Mammary epithelial cell (primary cell): ENCODE measurements at places on chromosomes 4 and X.

DNA sequence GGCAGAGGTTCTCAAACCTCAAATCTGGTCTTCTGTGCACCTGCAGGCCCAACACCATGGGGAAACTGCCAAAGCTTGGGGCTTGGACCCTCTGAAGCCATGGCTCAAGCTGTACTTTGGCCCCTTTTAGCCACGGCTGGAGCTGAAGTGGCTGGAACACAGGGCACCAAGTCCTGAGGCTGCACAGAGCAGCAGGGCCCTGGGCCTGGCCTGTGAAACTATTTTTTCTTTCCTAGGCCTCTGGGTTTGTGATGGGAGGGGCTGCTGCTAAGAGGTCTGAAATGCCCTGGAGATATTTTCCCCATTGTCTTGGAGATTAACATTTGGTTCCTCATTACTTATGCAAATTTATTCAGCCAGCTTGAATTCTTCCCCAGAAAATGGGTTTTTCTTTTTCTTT is 18.3 kb upstream of the PI4K2B start:
- DNase-seq: no peak

- DNase-seq: peak; percentile 73
Observed at GRCh38 chr4:186657764-186658163, 65.9 kb downstream of the FAT1 start.

- DNase-seq: peak; percentile 80
Observed at GRCh38 chr4:168631241-168632162, 134.7 kb downstream of the PALLD start.

DNA sequence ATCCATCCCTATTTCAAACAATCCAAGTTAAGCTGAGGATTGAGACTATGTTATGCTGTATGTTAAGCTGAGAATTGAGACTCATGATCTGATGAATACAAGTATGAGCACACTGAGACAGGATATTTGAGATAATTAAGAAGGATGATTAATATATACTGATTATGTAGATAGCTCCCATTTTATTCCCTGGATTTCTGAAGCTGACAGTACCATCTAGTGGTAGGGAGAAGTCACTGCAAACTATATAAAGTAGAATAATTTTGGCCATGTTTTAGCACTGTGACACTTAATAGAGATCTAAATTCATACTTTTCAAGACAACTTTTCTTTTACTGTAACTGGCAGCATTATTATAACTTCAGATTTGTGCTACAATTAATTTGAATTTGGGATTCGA is 63.8 kb upstream of the HPRT1 start:
- DNase-seq: peak; percentile 13

DNA sequence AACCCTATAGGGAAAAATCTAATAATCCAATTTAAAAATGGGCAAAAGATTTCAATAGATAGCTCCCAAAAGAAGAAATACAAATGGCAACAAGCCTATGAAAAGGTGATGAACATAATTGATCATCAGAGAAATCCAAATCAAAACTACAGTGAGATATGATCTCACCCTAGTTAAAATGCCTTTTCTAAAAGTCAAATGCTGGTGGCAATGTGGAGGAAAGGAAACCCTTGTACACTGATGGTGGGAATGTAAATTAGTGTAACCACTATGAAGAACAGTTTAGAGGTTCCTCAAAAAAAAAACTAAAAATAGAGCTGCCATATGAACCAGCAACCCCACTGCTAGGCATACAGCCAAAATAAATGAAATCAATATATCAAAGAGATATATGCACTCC is 44.5 kb downstream of the STPG2 start:
- DNase-seq: no peak

GRCh38 chr4:106195435-106195950 is 120.5 kb downstream of the TBCK start:
- no peak for DNase-seq

- peak; percentile 20 for DNase-seq
Observed at GRCh38 chrX:71652405-71652804, 14.9 kb upstream of the LOC101059915 start.

DNA sequence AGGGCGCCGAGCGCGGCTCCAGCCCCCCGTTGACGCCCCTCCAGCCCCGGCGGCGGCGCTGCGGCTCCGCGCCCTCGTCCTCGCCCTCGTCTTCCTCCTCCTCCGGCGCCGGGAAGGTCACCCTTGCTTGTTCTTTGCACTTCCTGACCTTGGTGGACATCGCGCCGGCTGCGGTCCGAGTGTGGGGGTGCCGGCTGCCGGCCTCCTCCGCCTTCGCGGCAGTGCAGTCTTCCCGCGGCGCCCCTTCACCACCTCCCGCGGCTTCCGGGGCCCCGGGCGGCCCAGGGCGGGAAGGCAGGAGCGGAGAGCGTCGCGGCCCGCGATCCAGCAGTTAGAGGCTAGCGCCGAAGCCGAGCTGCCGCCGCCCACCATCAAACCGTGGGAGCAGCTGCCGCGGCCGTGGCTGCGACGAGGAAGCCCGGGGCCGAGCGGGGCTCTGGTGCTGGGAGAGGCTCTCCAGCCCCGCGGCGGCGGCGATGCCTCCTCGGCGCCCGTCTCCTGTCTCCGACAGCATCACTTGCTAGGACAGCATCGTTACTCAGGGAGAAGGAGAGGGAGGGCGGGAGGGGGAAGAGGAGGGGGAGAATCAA is at the start of gene TRPC3:
TRPC3 (minus strand) TSS at position 540 of the 590 bp plus-strand sequence; CDS start at position 160, 380 bp downstream.
- peak; percentile 15 for DNase-seq

- peak; percentile 14 for DNase-seq
Observed at GRCh38 chr4:19309378-19309777, 942.3 kb upstream of the SLIT2 start.

- no peak for DNase-seq
Observed at GRCh38 chrX:85627363-85627762, 247.9 kb upstream of the POF1B start.

DNA sequence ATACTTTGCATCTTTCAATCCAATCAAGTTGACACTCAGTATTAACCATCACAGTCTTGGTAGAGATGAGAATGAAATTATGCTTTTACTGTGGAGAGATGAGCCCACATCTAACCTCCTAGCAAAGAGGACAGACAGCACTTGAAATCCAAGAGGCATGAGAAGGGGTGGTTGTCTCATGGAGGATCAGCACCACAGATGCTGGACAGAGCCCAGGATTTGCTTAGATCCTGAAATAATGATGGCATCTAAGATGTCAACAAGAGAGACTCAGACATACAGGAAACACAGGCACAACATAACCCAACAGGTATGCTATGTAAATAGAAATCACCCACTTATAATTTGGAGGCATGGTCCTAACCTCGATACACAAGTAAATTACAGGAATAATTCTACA is 74.3 kb upstream of the VCX2 start:
- no peak for DNase-seq

DNA sequence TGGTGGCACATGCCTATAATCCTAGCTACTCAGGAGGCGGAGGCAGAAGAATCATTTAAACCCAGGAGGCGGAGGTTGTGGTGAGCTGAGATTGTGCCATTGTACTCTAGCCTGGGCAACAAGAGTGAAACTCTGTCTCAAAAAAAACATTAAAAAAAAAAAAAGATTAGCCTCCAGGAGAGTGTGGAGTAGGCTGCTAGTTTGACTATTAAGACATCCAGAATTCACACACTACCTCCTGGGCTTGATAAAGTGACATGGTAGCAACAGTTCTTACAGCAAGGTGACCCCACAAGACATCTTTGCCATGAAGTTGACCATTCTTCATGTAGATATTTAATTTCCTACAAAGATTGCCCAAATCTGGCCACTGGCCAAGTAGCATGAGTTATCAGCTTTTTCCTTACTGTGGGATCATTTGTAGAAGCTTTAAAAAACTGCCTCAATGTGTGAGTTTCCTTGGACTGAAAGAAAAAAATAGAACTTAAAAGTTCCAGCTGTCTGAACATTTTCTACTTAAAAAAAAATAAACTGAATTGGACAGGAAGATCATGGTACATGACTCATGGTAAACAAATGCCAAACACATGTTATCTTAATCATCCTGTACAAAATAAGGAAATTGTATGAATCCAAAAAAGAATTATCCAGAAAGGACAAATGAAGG is 35.3 kb upstream of the SPRY1 start:
- DNase-seq: peak; percentile 31

DNA sequence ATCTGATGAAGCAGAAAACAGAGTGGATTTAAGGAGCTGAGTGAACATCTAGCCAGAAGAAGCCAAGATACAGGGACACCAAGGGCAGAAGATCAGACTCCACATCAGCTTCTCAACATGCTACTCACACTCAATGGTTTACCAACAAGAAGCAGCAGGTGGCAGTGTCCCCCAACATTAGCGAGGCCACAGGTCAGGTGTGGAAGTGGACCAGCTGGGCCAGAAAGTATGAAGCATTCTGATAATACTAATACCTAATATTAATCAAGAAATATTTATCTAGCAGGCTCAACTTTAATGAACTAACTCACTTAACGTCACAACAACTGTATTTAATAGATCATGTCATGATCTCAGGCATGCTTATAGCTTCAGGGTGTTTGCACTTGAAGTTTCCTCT is 73.4 kb upstream of the TTC29 start:
- peak; percentile 42 for DNase-seq

- peak; percentile 20 for DNase-seq
Observed at GRCh38 chr4:112526061-112526460, 10.1 kb upstream of the NEUROG2 start.

DNA sequence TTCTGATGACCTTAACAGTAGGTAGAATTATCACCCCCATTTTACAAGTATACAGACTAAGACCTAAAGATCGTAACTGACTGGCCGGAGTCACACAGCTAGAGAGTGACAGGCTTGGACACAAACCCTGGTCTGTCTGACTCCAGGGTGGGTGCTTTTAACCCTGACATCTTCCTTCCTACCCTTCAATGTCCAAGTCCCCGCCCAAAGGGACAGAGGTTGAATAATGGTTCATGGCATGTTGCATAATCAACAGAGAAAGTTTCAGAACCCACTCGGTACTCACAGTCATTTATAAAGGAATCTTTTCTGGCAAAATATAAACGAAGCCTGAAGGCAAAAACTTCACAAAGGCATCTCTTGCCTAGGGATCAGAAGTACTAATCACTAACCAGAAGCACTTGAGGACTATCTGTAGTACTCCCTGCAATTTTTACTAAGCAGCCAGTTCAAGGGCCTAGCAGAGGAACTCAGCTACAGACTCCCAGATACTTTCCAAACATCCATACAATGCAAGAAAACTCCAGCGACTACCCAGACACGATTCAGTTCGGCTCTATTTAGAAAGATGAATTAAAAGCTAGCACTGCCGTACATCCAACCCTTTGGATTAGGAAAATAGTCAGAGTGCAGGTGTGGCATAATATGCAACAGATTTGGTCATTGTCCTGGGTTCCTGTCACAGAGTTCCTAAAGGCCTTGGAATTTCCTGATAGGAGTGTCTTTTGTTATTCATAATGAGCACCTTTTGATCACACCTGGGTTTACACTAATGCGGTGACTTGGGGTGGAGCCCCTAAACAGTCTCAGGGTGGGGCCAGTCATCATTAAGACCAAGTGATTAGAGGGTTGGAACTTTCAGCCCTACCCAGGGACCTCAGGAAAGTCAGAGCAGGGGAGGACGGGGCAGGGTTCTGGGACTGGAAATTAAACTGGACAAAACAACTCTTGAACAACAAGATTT is 44.0 kb downstream of the RELL1 start:
- no peak for DNase-seq

GRCh38 chr4:86594559-86595425 is 677 bp downstream of the PTPN13 start:
- peak; percentile 66 for DNase-seq

- no peak for DNase-seq
Observed at GRCh38 chr4:180850318-180850940, 1392.8 kb upstream of the TENM3 start.

DNA sequence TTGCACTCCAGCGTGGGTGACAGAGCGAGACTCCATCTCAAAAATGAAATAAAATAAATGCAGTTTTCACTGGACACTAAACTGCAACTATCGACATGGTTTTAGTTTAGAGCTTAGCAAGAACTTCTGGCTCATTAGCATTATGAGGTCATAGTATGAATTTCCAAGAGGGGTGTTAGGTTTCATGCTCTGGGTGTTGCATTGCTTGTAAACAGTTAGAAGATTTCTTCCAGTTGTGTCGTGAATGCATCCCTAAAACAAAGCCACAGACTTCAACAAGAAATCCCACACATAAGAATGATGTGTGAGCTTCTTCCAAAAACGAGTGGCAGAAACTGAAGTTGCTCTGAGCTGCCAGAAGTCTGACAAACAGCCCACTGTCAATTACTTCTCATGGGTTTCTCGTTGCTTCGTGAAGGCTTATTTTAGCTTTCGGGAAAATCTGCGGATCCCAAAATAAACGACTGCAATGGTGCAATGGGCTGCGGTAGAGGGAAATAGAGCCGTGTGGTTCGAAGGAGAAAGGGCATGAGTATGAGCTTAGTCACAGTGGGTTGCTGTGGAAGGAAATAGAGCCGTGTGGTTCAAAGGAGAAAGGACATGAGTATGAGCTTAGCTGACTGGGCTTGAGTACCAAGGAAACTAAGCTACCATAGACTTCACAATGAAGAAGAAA is 354.9 kb downstream of the DHRSX start:
- DNase-seq: no peak

- peak; percentile 31 for DNase-seq
Observed at GRCh38 chrX:46959101-46959500, 46.9 kb downstream of the JADE3 start.

DNA sequence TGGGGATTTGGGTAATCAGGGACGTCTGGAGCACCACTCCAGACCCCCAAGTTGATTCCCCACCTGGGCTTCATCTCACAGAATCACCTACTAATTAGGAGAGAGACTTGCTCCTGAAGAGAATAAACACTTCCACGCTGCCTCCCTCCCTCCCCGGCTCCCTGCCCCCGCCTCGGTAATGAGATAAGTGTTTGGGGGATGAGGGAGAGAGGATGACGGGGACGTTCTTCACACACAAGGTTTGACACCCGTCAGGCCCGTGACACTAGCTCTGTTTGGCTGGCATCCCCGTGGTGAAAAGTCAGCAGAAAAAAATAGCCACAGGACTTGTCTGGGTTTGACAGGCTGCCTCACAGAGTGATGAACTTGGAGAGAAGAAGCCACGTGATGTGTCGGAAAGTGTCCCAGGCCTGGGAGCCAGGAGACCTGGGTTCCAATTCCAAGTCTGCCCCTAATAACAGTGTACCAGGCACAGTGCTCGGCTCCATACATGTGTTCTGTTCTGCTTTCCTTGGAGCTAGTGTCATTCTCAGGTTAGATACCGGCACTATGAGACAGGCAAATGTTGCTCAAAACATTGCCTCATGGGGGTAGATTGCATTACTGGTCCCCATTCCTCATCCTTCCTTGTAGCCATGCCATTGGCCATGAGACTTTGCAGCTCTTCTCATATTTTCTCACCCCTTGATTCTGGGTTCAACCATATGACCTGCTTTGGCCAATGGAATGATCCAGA is 578.0 kb downstream of the BCOR start:
- DNase-seq: no peak
